IPS-NIHi11 (cell line): ENCODE measurements at places on chromosomes 3 and 15.
A peak's percentile ranks its signal among the peaks of the same experiment; 100 is the strongest.

GRCh38 chr3:62987721-62988120, 112.5 kb upstream of the CADPS start:
- no peak for DNase-seq

- no peak for DNase-seq
Observed at GRCh38 chr15:46126581-46126980, 491.8 kb downstream of the SQOR start.

- peak; percentile 80 for DNase-seq
Observed at GRCh38 chr15:77034695-77035489, 36.0 kb downstream of the TSPAN3 start.

DNA sequence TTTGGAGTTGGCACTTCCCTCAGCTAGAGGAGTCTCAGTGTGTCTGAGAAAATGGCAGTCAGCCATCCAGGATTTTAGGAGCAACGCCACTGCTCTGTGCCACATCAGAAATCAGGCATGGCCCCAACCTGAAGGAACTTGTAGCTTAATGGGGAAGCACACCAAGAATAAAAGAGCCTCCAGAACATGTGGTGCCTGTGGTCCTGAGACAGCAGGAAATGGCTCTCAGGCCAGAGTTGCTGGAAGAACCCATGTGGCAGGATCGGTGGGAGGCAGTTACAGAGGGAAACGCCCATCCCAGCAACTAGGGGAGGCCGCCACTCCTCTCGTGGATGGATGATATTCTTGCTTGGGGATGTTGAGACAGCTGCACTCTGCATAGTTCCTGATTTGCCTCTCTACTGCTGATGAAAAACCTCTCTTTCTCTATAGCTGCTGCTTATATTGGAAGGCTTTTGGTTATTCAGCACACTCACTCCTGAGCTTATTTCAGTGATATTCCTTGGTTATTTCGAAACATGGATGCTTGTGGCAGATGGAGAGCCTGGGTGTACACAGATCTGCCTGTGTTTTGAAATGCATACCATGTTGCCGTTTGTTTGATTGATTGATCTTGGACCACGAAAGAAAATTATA, 52.4 kb downstream of the KLHL25 start:
- no peak for DNase-seq

DNA sequence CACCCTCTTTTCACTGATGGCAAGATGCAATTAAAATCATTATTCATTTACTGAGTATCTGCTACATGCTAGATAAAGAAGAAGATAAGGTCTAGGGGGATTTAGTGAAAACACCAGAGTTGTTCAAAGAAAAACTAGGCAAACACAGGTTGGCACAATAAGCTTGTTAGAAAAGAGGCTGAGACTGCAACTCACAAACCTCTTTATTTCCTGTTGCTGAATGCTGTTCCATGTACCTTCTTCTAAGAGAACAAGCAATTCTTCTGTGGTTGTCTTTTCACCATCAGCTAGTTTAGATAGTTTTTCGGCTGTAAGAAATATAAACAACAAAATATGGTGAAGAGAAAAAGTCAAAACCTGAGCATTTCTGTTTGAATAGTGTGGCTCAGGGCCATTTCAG, 61.1 kb downstream of the EIF3J start:
- DNase-seq, result no peak

- no peak for DNase-seq
Observed at GRCh38 chr3:36615861-36616260, 148.5 kb downstream of the DCLK3 start.

GRCh38 chr3:192010490-192010889, 549.5 kb downstream of the PYDC2 start:
- no peak for DNase-seq

- DNase-seq, result no peak
Observed at GRCh38 chr15:74007820-74008371, 13.4 kb downstream of the PML start.

DNA sequence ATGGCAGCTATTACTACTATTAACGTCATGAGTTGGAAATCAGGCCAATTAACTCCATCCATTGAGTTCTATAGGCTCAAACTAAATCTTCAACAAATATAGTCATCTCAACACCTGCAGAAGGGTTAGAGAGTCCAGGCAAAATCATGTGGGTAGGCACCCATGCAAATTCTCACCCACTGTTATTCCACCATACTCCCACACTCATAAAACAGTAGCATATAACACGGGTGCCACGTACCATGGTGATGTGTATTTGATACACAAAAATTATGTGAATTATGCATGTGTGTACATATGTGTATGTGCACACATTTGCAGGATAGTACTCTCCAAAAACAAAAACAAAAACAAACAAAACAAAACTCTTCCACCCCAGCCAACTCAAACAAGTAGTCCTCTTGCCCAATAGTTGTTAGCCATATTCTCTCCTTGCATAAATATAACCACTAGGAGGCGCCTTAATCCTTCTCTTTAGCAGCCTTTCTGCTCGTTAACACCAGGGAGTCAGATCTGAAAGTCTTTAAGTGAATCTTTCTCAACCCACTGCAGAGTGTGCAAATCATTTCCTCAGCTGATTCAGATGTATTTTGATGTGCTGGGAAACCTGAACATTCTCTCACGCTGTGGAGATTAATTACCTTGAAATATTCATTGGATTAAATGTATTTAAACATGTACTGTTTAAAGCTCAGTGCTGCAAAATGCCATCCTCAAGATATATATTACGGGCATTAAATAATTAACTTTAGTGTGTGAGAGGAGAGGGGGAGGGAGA, 38.0 kb upstream of the COPB2 start:
- DNase-seq, result peak; percentile 76

- no peak for DNase-seq
Observed at GRCh38 chr15:32787949-32788348, 70.1 kb downstream of the GREM1 start.

GRCh38 chr3:14318646-14319045, 83.8 kb upstream of the SLC6A6 start:
- no peak for DNase-seq

- no peak for DNase-seq
Observed at GRCh38 chr15:98034731-98035130, 74.2 kb downstream of the ARRDC4 start.

DNA sequence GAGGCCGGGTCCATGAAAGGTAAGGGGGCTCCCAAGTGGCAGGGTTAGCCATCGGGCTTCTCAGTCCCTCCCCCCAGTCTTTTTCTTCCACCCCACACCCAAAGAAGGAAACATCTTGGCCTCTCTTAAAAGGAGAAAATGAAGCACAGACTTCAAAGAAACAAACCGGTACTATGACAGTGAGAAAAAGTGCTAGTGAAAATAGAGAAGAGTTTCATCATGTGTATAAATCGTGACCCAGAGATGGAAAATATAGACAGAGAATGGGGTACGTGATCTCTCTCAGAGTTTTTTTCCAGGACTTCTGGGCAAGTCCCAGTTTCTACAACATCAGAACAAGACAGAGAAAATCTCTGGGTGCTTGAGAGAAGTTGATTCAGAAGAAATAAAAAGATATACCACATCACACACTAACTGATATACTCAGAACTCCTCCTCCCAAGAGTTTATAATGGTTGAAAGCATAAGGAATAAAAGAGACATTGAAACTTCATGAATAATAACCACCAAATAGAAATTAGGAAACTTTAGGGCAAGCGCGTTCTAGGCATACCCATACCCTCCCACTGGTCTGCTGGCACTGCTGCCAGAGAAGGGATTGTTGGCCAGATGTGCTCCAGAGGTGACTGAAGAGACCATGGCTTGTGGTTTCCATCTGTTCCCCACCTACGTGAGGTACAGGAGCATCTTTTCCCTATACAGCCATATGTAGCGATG, 318.9 kb upstream of the CHRM5 start:
- DNase-seq, result no peak

- no peak for DNase-seq
Observed at GRCh38 chr3:29331456-29332194, 50.8 kb downstream of the RBMS3 start.

- DNase-seq, result no peak
Observed at GRCh38 chr15:26235864-26236263, 372.7 kb upstream of the ATP10A start.

DNA sequence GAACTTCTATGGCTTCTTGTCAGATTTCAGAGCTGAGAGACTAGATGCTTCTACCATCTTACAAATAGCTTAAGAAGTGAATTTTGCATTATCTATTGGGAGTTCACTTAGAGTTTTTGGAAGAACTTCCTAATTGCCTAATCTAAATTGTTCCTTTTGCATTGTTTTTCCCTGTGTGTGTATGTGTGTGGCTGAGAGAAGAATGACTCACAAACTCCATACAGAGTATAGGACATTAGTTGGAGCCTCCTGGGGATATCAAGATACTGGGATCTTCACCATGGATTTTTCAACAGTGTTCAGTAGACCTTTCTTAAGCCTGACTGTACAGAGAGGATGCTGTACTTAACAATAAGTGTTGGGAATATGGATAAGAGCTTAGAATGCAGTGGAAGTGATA, 10.9 kb downstream of the TLNRD1 start:
- no peak for DNase-seq

DNA sequence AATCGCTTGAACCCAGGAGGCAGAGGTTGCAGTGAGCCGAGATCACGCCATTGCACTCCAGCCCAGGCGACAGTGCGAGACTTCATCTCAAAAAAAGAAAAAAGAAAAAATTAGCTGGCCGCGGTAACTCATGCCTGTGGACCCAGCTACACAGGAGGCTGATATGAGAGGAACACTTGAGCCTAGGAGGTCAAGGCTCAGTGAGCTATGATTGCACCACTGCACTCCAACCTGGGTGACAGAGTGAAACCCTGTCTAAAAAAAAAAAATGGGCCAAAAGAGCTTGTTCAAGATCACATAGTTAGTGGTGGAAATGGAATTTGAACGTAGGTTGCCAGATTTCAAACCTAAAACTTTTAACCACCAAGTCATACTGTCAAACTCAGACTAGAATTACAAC, 46.2 kb upstream of the PPP4R2 start:
- no peak for DNase-seq

DNA sequence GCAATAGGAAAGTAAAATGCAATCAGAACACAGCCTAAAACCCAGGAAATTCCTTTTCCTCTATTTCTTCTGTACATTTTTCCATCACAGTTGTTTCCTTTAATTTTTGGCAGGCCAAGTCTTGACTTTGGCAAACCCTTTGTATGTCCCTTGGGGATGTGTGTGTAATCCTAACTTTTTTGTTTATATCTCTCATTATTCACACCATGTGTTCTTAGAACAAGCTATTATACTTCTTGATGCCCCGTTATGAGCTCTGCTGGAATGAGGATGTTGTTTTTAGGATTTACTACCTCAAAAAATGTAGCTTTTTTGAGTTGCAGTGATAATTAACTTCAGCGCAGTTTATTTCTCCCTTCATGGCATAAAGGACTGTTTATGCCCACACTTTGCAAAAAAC, 123.4 kb downstream of the ABI3BP start:
- DNase-seq, result no peak

- DNase-seq, result no peak
Observed at GRCh38 chr3:117873249-117873600, 1161.4 kb downstream of the IGSF11 start.

GRCh38 chr3:41137686-41138111, 61.6 kb upstream of the CTNNB1 start:
- DNase-seq, result peak; percentile 16
